ENCODE measurements at places on chromosomes 5 and 9.
A peak's percentile ranks its signal among the peaks of the same experiment; 100 is the strongest.

DNA sequence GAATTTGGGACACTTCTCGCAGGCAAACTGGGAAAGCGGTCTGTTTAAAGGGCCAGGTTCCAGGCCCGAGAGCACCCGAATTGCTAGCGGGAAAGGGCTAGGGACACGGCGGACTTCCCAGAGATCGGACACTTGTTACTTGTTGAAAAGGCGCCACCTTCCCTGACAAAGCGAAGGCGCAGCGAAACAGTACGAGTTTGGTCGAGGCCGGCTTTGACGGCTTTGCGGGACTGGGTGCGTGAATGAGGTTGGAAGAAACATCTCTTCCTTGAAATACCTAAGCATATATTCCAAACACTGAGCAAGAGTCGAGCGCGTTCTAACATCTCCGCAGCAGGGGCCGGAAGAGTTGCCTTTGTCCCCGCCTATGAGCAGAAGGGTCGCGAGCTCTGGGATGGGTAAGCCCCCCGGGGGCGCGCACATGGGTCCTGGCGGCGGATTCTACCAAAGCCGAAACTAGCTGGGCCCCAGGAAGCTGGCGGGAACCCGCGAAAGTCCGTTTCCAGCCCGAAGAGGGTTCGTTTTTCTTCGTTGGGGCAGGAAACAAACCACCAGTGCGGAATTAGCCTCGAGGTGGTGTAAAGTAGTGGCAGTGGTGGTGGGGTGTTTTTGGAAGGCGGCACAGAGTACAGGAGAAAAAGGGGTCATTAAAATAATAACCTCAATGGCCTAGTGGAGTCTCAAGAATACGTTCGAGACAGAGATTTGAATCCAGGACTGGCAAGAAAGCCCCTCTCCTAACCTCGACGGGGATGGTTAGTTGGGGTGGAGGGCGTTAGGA lies 1.5 kb downstream of the GDNF start:
- peak; percentile 18 for DNase-seq

DNA sequence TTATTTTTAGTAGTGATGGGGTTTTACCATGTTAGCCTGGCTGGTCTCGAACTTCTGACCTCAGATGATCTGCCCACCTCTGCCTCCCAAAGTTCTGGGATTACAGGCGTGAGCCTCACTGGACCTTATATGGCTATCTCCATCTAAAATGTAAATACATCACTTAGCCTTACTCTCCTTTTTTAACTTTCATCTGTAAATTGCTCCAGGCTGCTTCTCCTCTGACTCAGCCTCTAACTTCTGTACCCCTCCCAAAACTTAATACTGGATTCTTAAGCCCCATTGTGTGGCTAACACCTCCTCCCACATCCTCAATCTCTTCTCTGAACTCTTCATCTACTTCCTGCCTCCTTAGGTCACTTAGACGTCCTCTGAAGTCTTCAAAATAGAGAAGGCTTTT lies 4.0 kb downstream of the SNX30 start:
- DNase-seq: no peak

GRCh38 chr5:158382473-158382872 lies 523.5 kb upstream of the CLINT1 start:
- no peak for DNase-seq

DNA sequence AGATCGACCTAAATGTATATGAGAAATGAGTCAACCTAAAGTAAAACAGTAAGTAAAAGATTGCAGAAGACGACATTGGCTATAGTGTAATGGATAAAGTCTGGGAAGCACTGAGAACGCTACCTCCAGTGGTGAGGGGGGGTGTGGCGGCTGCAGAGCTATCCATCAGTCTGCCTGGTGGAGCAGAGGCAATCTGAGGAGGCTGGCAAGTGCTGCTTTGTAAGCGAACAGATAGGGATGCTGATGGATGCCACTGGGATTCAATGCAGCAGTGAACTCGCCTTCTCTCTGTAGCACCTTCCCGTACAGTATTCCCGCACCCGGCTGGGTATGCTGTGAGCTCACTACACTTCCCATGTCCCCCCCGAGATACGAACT lies 261.5 kb downstream of the NSG2 start:
- no peak for DNase-seq

Measured in NCI-H345 (cell line).